ENCODE measurements at places on chromosomes 3 and 15.

DNA sequence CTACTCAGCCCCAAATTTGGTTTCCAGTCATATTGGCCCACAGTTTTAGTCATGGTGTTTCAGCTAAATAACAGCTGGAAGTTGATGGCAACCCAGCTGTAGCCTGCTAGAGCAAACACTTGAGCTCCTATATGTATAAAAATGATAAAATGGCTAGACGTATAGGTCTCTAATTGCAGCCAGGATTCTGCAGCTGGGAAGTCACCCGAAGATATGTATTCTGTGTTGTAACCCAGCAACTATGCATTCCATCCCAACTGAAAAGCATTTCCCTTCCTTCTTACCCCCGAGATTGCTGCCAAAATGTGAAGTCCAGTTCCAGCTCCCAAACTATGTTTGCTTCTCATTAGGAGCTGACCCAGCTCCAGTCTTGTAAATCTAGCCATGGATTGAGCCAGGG is 408.4 kb downstream of the AGBL1 start:
- DNase-seq, result no peak

GRCh38 chr15:25242166-25242879 is 196.5 kb downstream of the UBE3A start:
- DNase-seq, result no peak

GRCh38 chr3:120741320-120741719 is 996 bp downstream of the RABL3 start:
- no peak for DNase-seq

DNA sequence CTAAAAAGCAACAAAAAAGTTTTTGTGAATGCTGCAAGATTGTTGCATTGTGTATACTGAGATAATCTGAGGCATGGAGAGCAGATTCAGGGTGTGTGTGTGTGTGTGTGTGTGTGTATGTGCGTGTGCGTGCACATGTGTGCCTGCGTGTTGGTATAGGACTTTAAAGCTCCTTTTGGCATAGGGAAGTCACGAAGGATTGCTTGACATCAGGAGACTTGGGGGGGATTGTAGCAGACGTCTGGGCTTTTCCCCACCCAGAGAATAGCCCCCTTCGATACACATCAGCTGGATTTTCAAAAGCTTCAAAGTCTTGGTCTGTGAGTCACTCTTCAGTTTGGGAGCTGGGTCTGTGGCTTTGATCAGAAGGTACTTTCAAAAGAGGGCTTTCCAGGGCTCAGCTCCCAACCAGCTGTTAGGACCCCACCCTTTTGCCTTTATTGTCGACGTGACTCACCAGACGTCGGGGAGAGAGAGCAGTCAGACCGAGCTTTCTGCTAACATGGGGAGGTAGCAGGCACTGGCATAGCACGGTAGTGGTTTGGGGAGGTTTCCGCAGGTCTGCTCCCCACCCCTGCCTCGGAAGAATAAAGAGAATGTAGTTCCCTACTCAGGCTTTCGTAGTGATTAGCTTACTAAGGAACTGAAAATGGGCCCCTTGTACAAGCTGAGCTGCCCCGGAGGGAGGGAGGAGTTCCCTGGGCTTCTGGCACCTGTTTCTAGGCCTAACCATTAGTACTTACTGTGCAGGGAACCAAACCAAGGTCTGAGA is 4.7 kb downstream of the BHLHE40 start:
- DNase-seq, result peak; percentile 48

DNA sequence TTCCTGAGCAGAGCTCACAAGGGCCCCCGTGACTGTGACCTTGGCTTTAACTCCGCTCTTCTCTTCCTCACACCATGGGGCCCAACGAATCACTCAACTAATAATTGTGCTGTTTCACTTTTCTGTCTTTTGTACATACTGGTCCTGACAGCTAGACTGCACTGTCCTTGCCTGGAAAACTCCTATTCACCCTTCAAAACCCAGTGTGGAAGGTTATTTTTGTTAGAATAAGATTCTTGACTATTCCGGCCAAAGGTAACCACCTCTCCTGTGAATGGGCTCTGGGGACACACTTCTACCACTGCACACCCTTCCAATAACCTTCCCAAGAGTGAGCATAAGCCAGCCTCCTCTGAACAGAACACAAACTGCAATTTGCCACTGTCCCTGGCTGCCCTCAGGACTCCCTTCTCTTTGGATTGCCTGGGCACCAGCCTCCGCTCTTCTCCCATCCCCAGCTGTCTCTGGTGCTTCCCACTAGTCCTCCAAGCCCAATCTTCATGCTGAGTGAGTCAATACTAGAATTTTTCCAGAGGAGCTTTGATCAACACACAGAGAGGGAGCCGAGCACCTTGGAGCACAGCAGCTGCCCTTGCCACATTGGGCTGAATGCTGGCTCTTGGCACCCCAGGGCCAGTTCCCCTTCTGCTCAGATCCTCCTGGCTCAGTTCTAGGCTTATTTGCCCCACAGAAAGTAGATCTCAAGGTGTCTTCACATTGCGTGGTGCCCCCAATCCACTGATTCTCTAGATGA is 2.1 kb downstream of the SCN5A start:
- DNase-seq, result no peak

- DNase-seq, result no peak
These were observed 315.6 kb upstream of the THBS1 start for GRCh38 chr15:39265261-39265660.

GRCh38 chr15:57916695-57917094 is 148.8 kb downstream of the ALDH1A2 start:
- DNase-seq, result no peak

GRCh38 chr15:89675606-89676005 is 3.6 kb downstream of the PLIN1 start:
- DNase-seq, result no peak

DNA sequence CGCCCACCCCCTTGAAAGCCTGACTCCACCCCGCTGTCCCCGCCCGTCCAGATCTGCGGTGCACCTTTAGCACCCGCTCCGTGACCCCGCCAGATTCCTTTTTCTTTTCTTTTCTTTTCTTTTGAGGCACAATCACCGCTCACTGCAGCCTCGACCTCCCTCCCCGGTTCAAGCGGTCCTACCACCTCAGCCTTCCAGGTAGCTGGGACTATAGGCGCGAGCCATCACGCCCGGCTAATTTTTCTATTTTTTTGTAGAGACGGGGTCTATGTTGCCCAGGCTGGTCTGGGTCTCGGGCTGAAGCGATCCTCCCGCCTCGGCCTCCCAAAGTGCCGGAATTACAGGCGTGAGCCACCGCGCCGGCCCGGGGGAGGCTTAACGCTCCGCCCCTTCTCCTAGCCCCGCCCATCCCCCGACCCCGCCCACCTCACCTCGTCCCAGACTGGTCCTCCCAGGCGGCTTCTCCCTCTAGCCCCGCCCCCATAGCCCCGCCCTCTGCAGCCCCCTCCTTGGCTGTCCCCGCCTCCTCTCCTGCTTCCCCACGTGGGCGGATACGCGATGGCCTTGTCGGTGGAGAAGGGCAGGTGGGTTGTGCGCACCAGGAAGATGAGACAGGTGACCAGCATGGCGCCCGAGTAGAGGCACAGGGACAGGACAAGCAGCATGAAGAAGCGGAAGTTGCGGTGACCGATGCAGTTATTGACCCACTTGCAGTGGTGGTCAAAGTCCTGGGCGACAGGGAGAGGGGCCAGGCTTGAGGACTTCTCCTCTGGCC is 3.2 kb downstream of the ZDHHC19 start:
- DNase-seq, result peak; percentile 59

- DNase-seq, result no peak
These were observed 57.0 kb upstream of the NR2E3 start for GRCh38 chr15:71753346-71753745.

GRCh38 chr3:104521606-104522336 is 844.9 kb upstream of the ALCAM start:
- DNase-seq, result no peak

DNA sequence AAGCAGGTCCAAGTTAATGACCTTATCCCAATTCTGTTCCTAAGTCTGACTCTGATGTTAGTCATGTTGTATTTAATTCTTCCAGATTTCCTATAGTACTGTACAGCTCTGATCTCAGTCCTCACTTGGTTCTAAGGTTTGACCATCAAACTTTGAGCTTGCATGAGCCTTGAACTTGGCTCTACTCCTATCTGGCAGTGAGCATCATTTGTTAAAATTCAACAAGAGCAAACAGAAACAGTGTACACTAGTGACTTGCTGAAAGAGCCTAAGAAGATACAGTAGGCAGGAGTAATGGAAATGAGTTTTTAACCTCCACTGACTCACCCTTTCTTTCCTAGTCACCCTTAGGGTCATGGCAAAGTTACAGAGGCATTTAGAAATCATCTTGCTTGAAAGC is 451.1 kb upstream of the TPRG1 start:
- DNase-seq, result no peak

DNA sequence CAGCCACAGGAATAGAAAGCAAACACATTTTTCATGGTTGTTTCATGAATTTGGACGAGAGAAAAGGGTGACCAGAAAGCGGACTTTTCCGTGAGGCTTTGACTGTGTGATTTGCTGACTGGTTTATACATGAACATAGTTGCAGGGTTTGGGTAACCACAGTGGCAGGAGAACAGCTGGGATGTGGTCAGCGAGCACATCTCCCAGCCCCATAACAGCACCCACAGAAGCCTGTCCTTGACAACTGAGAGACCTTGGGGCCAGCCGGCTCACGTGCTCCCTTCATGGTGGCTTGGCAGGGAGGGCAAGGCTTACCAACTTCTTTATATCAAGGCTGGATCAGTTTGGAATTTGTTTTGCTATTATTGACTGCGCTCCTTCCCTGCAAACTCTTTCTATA is 13.2 kb upstream of the RGMA start:
- no peak for DNase-seq

DNA sequence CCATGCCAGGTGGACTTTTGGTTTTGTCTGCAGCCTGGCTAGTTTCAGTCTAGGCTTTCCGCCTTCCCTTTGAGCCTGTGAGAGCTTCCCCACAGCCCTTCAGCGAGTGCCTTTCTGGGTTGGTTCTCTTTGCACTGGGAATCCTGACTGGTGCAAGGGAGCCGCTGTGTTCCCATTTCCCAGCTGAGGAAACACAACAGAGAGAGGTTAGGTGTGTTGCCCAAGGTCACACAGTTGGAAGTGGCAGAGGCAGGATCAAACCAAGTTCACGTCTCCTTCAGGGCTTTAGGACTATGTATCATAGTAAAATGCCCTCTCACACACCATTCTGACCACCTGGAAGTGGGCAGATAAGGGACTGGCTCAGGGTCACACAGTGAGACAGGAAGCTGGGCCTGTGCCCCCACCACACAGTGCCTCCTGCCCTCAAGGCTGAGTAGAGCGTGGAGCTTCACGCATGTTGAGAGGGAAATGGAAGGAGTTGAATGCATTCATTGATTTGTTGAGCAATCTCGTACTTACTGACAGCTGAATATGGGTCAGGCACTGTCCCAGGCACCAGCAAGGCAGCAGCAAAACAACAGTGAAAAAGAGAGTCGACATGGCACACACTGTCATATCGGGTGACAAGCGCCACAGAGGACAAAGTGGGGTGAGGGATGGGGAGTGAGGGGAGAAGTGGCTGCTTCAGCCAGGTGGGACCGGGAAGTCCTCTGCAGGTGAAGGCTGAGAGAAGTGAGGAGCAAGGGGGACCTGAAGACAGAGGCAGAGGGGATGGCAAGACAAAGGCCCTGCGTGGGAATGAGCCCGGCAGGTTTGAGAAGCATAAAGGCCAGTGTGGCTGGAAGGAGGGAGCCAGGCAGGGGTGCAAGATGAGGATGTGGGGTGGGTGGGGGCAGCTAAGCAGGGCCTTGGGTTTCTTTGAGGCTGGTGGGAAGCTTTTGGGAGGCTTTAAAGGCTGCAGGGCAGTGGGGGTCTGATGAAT is 12.3 kb upstream of the ANPEP start:
- DNase-seq, result no peak

DNA sequence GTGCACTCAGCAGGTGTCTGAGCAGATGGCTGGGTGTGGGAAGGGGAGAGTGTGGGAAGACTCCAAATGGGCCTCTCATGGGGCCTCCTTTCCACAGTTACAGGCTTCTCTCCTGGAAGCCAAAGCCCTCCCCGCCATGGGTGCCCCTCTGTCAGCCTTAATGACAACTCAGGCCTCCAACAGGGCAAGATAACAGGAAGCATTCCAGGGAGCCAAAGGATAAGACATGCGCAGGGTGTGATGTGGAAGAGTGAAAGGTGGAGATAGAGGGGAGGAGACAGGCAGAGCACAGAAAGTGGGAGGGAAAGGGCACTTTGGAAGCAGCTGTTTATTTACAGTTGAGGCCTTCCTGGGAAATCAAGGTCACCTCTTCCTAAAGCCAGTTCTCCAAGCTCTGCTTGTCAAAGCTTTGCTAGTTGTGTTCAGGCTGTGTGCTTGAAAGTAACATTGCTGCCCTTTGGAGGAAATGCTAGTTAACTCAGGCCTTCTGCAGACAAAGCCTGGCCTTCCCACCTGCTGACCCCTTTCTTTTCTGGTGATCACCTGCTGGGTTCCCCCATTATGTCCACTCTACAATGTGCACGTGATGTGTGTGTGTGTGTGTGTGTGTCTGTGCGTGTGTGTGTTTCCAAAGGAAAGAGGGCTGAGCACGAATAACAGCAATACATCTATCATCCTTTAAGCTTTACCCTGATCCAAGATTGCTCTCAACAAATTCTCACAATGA is 35.2 kb upstream of the SMAD3 start:
- DNase-seq, result no peak

- DNase-seq, result peak; percentile 41
These were observed 3.8 kb downstream of the HEG1 start for GRCh38 chr3:125051715-125052581.

DNA sequence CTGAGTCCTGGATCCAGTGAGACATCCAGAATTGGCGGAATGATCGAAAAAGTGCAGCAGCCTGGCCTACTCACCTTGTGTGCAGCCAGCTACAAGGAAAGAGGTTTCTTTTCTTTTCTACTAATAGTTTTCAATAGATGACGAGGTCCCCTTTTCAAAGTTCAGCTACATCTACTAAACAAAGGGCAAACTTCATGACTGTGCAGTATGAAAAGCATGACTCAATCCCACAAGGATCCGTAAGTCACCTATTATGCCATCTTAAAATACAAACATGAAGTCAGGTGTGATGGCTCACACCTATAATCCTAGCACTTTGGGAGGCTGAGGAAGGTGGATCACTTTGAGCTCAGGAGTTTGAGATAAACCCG is 16.7 kb downstream of the MIX23 start:
- no peak for DNase-seq

DNA sequence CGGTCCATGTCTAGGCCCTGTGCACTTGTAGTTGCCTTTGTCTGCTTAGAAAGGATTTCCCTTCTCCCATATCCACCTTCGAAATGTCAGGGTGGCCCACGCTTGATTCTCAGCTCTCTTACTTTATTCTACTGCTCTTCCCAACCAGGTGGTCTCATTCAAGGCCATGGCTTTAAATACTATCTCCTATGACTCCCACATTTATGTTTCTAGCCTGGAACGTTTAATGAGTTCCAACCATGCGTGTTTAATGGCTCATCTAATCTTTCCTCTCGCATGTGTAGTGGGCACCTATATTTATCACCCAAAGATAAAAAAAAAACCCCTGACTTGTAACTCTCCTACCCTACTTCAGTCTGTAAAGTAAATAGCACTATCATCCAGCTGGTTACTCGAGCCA is 727.2 kb upstream of the CFAP20DC start:
- DNase-seq, result no peak

DNA sequence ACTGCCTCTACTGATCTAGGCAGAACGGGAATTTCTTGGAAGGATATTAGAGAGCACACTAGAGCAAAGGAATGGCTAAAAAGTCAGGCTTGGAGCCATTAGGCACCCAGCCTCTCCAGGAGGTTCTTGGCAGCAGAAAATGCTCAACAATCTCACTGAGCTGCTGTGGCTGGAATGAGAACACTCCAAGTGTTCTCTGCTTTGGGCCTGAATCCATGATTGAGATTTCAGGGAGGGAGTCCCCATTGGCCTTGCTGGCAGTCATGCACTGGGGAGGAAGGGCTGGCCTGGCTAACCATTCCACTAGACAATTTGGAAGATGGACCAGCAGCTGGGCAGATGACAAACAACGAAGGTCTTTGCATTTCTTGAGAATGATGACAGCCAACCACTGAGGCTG is 362.6 kb downstream of the SHQ1 start:
- no peak for DNase-seq
